ENCODE measurements at places on chromosomes 6 and 20. TPM values are rescaled to one million over a fixed set of nuclear protein-coding genes. Genes with fewer than 3 reads are reported as not detected.

DNA sequence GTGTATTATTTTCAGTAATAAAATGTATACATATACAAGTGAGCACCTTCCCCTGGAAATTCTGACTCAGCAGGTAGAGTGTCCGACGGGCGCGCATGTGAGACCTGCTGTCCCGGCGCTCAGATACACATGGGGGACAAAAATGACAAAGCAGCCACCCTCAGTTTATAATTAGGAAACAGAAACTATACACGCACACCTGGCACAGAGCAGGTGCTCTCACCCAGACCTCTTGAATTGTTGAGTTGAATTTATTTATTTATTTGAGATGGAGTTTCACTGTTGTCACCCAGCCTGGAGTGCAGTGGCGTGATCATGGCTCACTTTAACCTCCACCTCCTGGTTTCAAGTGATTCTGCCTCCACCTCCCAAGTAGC lies 180.4 kb downstream of the ZDHHC14 start:
- no peak for DNase-seq

DNA sequence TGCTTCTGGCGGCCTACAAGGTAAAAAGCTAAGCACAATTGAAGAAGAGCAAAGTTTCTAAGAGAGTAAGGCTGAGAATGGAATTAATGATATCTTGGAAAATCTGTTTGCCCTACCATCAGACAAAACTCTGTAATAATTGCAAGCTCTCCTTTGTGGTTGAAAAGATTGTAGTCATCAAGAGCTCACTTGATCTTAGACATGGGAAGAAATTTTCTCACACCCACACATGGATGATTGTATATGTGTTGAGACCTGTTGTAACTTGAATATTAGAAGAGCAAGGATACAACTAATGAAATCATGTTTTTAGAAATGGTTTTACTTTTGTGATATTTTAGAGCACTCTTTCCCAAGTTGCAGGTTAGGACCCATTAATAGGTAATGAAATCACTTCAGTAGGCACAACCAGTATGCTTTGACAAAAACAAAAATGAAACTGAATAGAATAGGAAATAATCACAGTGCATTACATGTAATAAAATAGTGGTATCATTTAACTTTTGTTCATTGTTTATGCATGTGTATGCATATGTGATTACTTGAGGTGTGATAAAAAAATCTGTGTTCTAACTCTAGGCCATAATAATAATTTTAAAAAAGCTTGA lies 14.0 kb downstream of the DCBLD1 start:
- DNase-seq: no peak

GRCh38 chr6:148212366-148212765 lies 130.3 kb upstream of the SASH1 start:
- DNase-seq: no peak

DNA sequence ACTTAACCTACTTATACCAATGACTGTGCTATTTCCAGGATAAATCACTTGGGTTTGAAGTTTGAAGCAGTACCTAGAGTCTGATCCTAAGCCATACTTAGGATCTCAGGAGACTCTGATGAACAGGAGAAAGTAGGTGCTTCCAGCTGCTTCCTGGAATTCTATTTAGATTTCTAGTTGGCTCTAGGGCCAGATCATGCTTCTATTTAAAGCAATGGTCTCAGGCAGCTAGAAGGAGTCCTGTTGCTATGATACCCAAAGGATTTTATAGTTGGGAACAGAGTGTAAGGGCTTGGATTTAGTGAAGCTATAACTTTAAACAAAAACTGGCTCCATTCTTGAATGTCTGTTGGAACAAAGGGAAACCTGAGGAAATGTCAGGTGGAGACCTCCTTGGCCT lies 52.4 kb upstream of the TINAG start:
- DNase-seq: no peak

HAO1 gene
- total RNA-seq: not detected

GGTLC1 gene
- total RNA-seq: not detected

CGA gene
- total RNA-seq: not detected

C4B gene
- total RNA-seq: 5.2 TPM
